Central memory CD4-positive, alpha-beta T cell (primary cell): ENCODE measurements at places on chromosomes 6 and 20.

GRCh38 chr6:125797886-125798444, 7.2 kb downstream of the NCOA7 start:
- no peak for DNase-seq

DNA sequence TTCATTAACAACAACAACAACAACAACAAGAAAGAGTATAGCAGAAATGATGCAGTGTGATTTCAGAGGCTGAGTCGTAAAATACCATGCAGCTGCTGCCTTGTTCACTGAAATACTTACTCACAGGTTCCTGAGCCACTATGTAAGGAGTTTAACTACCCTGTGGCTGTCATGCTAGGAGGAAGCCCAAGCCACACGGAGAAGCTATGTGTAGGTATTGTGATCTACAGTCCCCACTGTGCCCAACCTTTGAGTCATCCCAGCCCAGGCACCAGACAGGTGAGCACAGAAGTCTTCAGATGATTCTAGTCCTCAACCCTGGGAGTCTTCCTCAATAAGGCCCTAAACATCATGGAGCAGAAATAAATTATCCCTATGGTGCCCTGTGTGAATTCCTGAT, 14.6 kb upstream of the RALY start:
- no peak for DNase-seq

GRCh38 chr20:51613580-51613979, 71.1 kb upstream of the NFATC2 start:
- no peak for DNase-seq

DNA sequence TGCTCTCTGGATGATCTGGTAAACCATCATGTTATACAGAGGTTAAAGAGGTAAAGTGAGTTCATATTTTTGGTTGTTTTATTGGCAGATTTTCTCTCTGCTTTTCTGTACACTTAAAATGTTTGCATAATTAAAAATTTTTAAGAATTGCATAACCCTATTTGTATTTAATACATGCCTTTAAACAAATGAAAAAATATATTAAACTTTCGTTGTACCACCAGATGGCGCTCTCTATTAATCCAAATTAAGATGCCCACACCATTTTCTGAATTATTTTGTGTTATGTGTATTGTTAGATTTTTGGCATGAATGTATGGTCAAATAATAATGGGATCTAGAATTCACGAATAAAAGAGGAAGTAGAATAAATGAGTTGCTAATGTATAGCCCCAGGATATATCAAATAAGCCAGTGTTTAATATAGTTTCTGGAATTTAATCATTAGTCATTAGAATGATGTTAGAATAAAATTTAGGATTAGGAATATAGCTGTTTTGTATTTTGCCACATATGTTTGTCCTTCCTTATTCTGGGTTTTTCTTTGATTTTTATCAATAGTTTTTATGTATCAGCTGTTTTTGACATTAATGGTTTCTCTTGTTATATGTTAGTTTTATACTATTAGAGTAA, 38.9 kb downstream of the SMAP1 start:
- DNase-seq, result peak; percentile 28

DNA sequence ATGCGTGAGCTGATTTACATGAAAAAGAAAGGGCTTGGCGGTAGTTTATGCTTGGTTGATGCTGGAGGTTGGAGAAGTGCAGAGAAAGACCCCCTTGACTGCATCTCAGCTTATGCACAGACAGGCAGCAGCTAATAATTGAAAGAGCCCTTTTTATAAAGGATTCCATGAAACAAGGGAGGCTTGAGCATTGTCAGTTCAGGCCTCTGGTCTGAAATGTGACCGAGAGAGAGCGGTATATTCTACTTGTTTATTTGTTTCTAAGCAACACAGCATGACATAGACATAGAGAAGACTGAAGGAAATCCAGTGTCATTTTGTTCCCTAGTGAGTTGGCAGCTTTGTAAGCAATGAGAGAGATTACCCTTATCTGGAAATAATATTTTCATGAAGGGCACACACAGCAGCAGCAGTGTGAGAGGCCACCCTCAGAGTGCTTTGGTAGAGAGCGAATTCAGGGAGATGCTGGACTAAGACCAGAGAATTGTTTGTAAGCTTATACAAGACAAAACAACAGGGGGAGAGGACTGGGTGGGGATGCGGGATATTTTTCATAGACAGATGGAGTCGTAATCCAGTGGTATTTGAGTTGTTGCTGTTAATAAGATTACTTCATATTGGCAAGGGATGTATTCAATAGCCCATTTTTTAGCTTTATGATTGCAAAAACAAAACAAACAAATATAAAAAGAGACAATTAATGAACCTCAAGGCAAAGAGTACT, 34.6 kb upstream of the LAMA2 start:
- no peak for DNase-seq

- DNase-seq, result no peak
Measured at GRCh38 chr20:63657260-63657936, 714 bp upstream of the RTEL1 start.

GRCh38 chr6:122799140-122799745, 10.2 kb downstream of the SMPDL3A start:
- DNase-seq, result no peak

GRCh38 chr6:145469021-145469420, 266.3 kb downstream of the EPM2A start:
- DNase-seq, result no peak

GRCh38 chr20:3612795-3613572, 50.2 kb downstream of the GFRA4 start:
- no peak for DNase-seq

DNA sequence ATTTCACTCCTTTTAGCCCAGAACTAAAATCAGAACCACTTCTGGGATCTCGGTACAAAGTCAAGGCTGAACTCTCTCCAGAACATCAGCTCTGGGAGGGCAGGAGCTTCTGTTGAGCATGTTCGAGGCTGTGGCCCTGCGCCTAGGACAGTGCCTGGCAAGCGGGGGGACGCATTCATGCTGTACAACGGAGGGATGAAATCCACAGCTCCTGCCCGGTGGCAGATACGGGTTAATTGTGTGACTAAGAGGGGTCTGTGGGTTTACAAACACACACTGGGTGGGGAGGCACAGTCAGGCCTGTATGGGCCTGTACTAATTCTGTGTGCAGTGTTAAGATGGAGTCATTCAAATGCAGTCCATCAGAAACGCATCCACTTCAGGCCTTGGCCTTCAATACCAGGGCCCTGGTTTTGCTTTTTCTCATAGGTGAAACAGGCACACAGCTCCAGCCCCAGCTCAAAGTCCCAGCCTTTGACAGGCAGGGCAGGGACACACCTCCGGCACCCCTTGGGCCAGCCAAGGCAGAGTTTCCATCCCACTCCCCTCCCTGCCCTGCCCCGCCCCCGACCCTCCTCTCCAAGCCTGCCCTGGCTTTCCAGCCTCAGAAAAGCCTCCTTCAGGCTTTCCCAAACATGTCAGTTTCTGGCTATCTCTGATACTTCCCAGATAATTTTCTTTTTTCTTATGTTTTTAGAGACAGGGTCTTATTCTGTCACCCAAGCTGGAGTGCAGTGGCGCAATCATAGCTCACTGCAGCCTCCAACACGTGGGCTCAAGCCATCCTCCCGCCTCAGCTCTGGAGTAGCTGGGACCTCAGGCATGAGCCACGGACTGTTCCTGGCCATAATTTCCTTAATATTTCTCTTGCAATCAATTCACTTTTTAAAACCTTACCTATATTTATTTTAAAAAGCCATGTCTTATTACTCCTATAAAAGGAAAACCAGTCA, 109.8 kb downstream of the SULF2 start:
- no peak for DNase-seq

DNA sequence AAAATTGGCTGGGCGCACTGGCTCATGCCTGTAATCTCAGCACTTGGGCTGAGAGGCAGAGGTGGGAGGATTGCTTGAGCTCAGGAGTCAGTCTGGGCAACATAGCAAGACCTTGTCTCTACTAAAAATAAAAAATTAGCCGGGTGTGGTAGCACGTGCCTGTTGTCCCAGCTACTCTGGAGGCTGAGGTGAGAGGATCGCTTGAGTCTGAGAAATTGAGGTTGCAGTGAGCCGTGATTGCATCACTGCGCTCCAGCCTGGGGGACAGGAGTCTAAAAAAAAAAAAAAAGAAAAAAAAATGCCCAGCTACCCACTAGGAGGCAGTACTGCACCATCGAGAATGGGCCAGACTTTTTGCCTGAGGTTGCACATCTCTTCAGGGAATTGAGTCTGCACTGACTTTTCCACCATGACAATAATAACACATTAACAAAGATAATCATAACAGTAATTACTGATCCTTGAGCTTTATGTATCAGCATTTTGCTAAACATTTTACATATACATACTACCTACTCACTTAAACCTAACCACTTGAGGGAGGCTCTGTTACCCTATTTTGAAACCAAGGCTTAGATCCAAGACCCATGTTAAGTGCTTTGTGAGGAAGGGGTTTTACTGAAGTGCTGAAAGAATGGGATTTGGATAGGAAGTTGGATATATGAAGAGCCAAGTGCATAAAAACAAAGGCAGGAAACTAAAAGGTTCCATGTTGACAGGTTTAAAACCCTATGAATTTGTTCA, 21.0 kb downstream of the SRSF3 start:
- peak; percentile 51 for DNase-seq

- DNase-seq, result no peak
Measured at GRCh38 chr20:57582432-57583288, 21.8 kb downstream of the PCK1 start.

- DNase-seq, result no peak
Measured at GRCh38 chr20:37841971-37842370, 61.0 kb upstream of the VSTM2L start.

DNA sequence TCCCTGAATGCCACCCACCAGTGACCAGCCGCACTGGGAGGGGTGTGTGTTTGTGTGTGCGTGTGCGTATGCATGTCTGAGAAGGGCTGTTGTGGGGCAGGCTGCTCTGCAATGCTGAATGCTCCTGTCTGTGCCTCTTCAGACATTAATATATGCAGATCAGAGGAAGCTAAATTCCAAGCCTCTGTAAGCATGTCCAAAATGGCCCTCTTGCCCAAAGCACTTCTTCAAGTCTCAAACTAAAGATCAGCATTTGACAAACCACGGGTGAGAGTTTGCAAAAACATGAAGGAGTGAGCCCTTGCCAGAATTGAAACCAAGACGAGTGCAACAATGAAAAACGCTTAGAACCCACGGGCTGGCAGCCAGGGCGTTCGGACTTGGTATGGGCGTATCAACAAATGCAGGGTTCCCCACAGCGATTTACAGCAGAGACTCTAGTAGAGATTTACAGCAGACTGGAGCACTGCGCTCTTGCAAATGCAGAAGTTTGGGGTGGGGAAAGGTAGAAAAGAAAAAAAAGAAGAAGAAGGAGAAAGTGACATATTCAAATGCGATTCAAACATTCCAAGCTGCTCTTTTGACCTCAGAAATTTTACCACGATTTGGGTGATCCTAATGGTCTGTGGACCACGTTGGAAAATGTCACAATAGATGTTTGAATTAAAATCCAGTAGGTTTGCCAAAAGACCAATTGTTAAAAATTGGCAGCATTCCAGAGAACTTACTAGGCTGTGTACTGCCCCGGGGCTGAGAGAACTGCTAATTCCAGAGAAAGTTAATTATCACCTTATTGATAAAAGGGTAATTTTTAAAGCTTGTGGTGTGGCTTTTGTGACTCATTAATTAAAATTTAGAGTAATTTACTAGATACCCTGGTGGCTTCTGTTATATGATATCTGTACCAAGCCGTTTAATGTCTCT, 3.5 kb downstream of the SCML4 start:
- DNase-seq, result peak; percentile 35

- DNase-seq, result no peak
Measured at GRCh38 chr6:49406250-49406970, 56.6 kb downstream of the MMUT start.

DNA sequence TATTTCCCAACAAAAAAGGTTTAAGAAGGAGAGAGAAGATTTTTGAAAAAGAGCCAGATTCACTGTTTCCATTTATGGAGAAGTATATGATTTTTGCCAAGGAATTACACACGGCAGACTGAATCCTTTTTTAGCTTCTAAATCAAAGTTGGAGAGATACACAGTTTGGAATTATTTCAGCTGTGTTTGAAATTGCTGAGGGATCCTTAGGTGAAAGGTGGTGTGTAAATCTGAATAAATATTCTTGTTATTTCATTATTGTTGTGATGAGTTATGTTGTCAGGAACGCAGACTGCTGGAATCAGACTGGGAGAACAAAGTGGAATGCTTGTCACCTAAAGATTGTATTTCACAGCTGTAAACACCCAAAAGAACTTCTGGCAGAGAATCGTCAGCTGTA, 168.5 kb upstream of the AKIRIN2 start:
- no peak for DNase-seq

- no peak for DNase-seq
Measured at GRCh38 chr6:33875696-33876095, 71.9 kb upstream of the MLN start.

DNA sequence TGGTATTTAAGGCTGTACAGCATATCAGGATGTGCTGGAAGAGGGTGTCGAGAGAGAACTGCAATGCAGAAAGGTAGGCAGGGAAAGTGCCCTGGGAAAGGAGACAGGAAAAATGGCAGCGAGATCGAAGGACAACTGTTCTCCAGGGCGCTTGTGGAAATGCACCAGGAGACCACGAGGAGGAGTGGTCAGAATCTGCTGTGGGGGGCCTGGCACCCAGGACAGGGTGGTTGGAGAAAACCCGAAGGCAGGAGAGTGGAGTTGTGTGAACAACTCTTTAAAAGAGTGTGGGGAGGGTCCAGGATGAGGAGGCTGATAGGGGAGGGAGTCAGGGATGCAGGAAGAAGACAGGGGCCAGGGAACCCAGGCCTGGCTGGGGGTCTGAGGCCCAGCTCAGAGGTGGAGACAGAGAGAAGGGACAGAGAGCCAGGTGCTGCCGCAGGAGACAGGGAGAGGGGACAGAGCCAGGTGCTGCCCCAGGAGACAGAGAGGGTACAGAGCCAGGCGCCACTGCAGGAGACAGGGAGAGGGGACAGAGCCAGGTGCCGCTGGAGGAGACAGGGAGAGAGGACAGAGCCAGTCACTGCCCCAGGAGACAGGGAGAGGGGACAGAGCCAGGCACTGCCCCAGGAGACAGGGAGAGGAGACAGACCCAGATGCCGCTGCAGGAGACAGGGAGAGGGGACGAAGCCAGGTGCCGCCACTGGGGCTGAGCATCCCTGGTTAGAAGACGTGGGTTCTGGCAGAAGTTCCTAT, 9.3 kb downstream of the SLC22A1 start:
- DNase-seq, result no peak
